GM04503 (cell line): ENCODE measurements at places on chromosomes 7 and 10.

- peak; percentile 44 for DNase-seq
Observed at GRCh38 chr10:50740293-50740648, 535 bp downstream of the ASAH2B start.

GRCh38 chr10:43985941-43986340 lies 337.3 kb upstream of the ZNF32 start:
- no peak for DNase-seq

GRCh38 chr10:106301146-106301545 lies 863.4 kb downstream of the SORCS1 start:
- DNase-seq: no peak

DNA sequence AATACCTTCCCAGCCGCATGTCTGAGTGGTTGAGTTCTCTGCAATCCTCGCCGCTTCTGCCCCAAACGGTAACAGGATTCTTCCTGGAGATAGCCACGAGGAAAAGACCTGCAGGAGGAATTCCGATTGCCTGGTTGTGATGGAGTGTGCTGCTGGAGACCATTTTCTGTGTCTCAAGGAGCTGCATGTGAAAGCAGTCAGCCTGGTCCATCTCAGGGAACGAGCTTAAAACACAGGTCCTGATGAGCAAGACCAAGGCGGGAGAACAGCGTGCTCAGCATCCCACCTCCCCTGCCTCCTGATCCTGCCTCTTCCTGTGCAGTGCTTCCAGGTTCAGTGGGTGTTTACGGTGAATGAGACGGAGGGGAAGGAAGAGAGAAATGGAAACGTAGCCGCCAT lies 26.5 kb downstream of the VIPR2 start:
- DNase-seq: no peak

GRCh38 chr10:129775681-129776080 lies 188.4 kb downstream of the EBF3 start:
- no peak for DNase-seq

DNA sequence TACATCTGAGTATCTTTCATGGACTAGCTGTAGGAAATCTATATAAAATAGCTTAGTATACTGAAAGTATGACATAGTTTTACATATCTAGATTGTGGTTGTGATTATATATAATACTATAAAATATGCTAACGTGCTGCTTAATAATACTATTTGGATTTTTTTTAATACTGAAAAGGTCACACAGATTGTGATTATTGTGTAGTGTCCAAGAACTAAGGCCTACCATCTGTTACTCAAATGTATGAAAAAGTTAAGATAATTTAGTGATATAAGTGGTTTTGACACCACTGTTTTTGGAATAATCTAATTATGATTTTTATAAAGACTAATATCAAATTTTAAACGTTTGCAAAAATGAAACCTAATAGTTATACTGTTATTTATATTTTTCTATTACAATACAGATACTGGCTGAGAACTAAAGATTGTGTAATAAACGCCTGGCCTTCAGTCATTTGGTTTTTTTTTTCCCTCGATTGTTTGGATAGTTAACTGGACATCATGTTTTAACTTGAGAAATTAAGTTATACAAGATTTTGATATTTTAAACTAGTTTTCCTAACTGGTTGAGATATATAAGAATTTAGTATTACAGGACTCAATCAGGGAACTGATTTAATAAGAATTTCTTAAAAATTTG lies 12.6 kb downstream of the PTEN start:
- no peak for DNase-seq

DNA sequence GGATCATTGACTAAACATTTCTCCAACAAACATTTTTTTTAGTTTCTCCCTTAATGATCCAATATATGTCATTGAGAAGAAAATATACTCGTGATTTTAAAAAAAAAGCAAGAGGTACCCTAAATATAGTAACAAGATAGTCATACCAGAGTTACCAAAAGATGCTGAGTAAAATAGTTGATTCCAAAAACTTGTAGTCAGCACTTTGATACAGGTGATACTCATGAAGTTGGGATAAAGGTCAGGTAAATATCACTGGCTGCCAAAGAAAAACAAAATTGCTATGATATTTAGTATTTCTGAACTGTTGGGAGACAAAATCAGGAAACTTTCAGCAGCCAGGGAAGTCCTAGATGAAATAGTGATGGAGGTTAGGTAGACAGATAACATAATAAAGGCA lies 225.3 kb downstream of the DYNC1I1 start:
- DNase-seq: no peak

- DNase-seq: no peak
Observed at GRCh38 chr7:43163885-43164284, 51.4 kb downstream of the HECW1 start.

- no peak for DNase-seq
Observed at GRCh38 chr10:74365109-74365508, 214.1 kb downstream of the ADK start.

GRCh38 chr7:148545172-148545571 lies 45.4 kb upstream of the C7orf33 start:
- no peak for DNase-seq

DNA sequence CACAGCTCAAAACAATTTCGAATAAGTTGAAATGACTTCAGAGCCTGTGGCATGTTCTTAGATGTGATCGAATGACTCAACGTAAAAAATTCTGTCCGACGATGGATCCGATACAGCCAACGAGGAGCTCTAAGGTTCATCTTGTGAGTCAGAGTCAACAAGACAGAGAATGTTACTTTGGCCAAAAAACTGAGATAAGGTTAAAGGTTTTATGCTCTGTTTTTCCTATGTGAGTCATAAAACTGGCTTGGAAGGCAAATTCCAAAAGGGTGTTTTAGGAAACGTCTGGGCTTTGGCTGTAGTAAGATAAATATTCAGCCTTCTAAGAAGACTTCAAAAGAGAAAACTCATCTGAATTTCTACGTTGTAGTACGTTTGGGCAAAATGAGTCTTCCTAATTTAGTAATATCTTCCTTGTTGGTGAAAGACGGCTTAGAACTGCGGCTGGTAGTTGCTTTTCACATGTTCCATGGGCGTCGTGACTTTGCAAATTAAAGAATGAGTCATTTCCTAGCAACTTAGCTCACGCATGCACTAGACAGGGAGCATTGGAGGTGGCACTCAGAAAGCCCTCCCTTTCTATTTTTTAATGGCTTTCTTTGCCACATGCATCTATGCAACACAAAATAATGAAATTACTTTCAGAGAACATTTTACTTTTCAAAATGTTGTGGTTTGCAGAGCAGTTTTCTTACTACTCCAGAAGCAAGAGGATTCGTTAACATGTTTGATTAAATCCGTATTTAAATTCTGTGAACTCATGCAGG lies 28.2 kb downstream of the PFKP start:
- peak; percentile 99 for DNase-seq

DNA sequence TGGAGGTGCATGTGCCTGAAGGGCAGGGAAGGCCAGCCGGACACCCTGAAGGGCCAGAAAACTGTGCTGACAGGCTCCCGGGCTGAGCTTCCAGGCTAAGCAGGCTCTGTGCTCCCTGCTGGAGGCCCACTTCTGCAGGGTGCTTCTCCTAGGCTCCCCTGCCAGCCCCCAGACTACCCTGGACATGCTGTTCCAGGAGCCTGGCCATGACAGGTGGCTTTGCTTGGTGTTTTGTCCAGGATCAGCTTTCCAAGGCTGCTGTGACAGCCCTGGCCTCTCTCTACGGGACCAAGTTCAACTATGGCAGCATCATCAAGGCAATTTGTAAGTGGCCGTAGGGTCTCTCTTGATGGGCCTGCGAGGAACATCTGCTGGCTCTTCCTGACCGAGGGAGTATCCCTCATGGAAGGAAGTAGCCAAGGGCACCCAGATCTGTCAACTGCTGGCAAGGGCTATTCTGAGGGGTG lies 5.3 kb downstream of the CPA1 start:
- DNase-seq: no peak

DNA sequence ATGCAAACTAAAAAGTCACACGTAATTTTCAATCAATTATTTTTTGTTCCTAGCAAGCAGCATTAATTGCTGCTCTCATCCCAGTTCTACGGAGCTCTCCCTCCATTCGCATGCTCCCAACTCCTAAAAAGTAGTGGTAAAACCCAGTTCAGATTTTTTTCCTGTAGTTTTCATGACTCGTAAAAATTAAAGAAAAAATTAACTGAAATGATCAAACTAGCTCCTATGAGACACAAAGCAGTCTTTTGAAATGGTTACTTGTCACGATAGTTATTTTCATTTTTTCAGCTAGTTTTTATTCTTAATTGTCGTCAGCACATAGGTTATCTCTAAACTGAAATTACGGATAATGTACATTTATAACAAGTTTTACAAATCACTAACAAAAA lies 1.8 kb downstream of the HNRNPA2B1 start:
- no peak for DNase-seq

- DNase-seq: no peak
Observed at GRCh38 chr10:79047875-79048638, 20.7 kb upstream of the ZMIZ1 start.

DNA sequence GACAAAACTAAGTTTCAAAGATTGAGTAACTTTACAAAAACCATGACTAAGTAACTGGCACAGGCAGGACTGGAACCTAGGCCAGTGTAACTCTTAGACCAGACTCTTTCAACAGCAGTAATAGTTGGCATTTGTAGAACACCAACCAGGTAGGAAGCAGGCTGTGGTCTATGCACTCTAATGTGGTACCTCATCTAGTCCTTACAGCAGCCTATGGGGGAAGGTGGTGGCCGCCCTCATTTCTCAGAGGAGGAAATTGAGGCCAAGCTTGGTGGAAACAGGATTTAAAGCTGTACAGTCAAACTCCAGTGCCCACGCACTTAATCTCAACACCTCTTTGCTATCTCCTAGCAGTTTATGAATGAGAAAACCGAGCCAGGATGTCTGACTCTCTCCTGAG lies 165.4 kb upstream of the LRGUK start:
- DNase-seq: no peak

DNA sequence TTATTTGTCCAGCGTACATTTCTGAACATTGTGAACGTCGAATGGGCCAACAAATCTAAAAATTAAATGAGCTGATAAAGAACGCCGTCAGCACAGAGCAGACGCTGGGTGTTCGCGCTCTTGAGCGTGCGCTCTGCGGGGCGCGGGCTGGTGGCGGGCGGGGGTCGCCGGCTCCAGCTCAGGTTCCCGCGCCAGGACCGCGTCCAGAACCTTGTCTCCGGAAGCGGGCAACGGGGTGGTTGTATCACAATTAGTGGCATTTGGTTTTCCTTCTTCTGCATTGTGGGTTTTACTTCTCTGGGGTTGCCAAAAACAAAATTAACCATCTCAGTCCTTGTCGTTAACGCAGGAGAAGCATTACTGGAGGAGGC lies 2.4 kb downstream of the CYP2E1 start:
- DNase-seq: no peak

DNA sequence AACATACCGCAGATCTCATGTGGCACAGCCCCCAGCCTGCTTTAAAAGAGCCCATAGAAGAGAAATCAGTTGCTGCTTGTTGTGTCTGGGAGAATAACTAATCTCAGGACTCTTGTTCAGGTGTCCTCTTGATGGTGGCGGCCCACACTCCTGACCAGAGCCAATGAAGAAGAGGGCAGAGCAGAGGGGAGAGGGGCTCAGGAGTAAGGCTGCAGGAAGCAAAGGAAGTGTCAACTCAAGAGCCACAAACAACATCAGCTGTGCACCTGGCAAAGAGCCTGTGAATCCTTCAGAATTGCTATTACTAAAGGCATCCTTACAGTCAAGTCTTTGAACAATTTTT lies 59.8 kb upstream of the PTN start:
- no peak for DNase-seq

- no peak for DNase-seq
Observed at GRCh38 chr7:94250987-94251386, 143.7 kb upstream of the COL1A2 start.

GRCh38 chr10:7611909-7612308 lies 54.9 kb downstream of the ITIH5 start:
- peak; percentile 22 for DNase-seq

DNA sequence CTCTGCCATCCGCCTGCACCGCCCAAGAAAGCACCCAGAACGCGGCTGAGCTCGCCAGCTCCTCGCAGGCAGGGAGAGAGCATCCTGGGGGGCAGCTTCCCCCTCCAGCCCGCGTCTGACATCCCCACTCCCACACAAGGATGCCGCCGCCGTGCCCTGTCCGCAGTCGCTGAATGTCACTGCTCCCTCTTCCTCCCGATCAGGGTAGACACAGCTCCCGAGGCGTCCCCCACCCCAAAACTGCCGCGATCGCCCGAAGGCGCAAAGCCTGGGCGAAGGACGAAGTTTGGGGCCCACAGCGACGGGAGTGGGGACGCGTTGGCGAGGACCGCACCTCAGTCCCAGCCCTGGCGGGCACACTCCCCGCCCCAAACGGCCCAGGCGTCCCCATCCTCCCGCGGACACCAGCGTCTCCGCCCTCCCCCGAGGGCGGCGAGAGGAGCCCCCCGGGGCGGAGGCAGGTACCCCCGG lies 1.5 kb upstream of the KAT6B start:
- no peak for DNase-seq

- DNase-seq: no peak
Observed at GRCh38 chr10:17817790-17818189, 8.6 kb downstream of the MRC1 start.

- DNase-seq: no peak
Observed at GRCh38 chr7:122764902-122765301, 62.2 kb upstream of the RNF148 start.

- DNase-seq: no peak
Observed at GRCh38 chr7:43769281-43769680, 10.8 kb downstream of the BLVRA start.
